ENCODE measurements at places on chromosomes 3 and 15.

- DNase-seq = no peak
Observed at GRCh38 chr3:12193485-12194165, 34.9 kb upstream of the TIMP4 start.

DNA sequence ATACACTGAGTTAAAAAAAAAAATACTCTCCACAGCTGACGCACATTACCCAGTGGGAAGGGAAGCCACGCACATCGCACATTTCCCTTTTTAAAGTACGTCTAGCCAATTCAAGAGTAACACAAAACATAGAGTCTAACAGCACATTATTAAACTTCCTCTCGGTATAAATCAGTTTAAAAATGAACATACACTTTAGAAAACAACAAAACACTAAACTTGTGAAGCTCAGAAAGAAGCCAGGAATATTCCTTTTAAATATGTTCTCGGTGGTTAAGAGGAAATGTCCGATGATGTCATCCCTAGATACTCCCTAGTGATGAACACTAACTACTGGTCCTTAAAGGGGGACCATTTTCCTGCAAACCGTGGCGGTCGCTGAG, 721 bp downstream of the MYEF2 start:
- DNase-seq = no peak

GRCh38 chr3:167880183-167880582, 144.7 kb downstream of the SERPINI1 start:
- no peak for DNase-seq

DNA sequence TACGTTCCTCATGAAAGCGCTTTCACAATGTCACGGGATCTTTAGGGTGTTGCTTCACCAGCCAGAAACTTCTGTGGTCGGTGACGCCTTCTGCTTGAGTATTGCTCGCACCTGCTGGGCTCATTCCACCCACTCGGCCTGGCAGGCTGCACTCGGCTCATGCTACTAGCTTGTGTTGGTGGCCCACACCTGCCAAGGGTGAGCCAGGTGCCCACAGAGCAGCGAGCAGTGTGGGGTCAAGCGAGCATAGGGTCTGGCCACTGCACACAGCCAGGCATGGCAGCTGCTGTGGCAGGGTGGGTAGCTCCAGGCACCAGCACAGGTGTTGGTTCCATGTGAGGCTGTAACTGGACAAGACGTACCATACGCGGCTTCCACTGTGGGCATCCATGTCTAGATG, 202.9 kb upstream of the CADM2 start:
- no peak for DNase-seq

DNA sequence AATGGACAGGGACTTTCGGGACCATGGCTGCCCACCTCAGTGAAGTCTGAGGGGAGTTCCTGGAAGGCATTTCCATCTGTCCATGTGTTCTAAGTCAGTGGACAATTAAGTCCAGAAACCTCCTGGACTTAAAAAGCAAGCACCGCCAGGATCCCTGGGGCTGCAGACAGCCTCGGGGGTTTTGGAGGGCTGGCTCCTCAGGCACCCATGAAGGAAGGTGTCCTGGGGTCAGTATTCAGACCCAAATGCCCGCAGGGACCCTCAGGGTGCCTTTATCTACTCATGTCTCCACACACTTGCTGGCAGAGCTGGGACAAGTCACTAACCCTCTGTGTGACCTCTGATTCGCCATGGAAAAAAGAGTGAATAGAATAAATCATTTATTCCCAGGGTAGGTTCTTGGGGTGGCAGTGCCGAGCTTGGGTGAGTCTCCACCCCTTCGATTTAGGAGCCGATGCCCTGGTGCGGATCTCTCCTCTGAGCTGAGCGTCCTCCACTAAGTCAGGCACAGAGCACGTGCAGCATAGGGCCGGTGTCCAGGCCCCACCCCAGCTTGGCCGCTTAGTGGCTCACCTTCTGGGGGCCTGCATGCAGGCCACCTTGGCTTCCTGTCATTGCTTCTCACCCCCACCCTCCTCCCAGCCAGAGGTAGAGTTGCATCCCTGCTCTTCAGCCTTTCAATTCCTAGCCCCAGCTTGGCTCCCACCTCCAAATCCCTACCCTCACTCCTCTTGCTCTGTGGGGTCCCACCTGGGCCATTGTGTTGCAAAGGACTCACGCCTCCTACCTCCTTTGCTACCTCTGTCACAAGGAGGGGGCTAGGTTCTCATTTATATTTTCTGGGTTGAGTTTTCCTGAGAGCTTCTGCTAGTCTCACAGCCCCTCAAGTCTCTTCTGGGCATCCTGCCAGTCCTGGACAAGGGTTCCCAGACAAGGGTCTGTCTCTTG, 19.9 kb downstream of the SLC6A6 start:
- DNase-seq = peak; percentile 90

DNA sequence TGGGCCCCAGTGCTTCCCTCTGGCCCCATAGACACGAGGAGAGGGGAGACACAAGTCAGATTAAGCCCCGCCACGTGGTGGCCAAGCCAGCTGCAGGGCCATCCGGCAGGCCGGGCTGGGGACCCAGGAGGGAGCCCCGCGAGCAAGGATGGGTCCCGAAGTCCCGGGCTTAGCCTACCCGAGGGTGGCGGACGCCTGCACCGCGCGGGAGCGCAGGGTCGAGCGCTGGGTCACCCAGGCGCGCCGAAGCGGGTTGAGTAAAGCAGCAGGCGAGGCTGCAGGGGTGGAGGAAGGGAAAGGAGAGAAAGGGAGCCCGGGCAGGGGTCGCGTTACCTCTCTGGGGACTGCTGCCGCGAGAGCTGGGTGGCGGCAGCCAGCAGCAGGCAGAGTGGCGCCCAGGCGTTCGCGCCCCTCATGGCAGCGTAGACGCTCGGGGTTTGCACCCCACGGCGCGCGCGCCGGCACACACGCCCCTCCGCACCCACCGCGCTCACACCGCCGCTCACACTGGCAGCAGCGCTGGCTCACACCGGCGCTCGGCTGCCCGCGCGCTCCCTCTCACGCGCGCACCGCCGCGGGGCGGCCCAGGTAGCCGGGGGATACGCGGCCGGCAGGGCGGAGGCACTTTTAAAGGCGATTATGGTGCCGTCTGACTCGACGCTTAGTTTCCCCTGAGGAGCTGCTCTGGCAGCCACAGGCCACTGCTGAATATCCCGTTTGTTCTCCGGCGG, at the start of gene PCOLCE2:
Gene PCOLCE2, minus strand, starts transcription at position 603 of the 731 bp plus-strand sequence. Its CDS starts 187 bp downstream, at position 416.
- DNase-seq = peak; percentile 87

DNA sequence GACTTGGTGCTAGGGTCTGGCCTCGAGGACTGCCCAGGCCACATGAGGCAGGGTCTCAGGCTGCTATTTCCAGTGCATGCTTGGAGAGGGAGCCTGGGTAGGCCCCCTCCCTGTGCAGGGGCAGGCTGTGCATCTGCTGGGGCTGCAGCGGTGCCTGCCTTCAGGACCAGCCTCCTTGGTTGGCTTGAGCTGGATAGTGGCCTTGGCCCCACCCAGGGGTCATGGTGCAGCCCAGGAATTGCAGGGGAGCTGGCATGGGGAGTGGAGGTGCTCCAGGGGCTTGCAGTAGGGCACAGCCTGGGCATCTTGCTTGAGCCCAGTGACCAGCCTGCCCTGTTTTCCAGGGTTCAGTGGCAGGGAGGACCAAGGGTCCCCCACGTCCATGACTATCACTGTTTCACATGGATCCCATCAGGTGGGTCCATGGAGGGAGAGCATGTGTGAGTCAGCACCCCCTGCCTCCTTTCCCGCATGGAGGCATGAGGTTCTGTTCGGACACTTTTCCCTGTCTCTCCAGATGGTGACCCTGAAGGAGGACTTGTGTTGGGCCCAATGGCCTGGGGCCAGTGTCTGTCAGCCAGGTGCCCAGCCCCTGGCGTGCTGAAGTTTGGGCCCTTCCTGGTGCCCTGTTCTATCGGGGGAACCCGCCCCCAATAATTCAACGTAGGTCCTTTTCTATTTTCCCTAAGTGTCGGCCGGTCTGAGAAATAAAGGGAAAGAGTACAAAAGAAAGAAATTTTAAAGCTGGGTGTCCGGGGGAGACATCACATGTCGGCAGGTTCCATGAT, 218.6 kb downstream of the SNRPN start:
- peak; percentile 16 for DNase-seq

- no peak for DNase-seq
Observed at GRCh38 chr3:56790016-56790821, 11.5 kb downstream of the ARHGEF3 start.

- DNase-seq = peak; percentile 12
Observed at GRCh38 chr15:101193806-101194545, 57.9 kb downstream of the CHSY1 start.

- DNase-seq = no peak
Observed at GRCh38 chr3:146345900-146346299, 95.0 kb upstream of the PLSCR4 start.

DNA sequence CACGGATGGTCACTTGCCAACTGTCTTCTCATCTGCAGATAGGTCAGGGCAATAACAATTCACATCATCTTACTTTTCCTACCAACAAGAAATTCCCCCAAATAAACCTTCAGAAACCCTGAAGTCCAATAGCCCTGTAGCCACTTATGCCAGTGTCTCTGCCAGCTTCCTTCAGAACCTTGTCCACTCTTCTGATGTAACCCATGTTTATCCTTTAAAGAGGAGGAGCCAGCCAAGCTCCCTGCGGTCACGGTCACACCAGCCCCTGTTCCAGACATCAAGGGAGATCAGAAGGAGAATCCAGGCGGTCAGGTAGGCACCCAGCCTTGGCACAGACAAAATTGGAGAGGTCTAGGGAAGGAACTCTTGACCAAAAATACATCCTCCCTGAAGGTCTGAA, 23.7 kb downstream of the SLC24A1 start:
- DNase-seq = no peak

DNA sequence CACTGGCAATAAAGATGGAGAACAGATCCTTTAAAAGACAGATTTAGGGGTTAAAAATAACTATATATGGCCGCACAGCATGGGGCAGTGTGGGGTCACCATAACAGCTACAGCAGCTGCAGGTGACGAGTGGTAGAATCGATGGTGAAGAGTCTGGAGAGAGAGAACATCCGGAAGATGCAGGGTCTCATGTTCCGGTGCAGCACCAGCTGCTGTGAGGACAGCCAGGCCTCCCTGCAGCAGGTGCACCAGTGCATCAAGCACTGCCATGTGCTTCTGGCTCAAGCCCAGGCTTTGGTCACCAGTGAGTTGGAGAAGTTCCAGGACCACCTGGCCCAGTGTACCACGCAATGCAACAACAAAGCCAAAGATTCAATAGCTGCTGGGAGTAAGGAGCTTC, 93.7 kb upstream of the IMPG2 start:
- no peak for DNase-seq

DNA sequence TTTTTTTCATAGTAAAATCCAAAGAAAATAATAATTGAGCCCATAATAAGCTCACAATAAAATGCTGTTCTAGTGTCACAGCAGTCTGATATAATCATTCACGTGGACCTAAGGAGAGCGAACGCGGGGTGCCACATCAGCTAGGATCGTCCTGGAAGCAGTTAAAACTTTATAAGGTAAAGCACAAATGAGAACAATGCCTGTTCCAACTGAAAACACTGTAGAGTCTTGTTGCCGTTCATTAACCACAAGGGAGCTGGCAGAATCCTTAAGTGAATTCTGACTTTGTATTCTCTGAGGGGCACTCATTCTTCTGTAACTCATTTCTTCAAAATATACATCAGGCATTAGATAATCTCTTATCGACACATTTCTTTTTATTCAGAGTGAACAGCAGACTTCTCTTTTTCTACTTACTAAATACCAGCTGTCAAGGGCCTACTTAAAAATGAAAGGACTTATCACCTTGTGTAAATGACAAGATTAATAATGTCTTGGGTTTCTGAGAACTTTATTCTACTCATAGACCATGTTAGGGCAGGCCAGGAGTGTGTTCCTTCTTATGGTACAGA, 524.6 kb downstream of the MECOM start:
- DNase-seq = no peak

DNA sequence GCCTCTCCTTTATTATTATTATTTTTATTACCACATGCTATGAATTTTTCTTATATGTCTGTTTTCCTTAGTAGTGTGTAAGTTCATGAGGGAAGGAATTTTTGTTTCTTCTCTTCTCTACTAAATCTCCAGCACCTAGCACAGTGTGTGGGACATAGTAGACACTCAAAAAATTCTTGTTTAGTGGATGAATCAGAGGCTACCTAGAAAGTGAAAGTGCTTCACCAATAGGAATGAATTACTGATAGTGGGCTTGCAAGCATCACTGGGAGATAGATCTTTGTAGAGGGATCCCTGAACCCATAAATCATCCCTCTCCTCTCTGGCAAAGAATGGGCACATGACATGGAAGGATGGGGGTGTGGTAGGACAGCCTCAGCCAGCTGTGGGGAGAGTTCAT, 8.5 kb downstream of the SPTBN5 start:
- DNase-seq = no peak

- peak; percentile 29 for DNase-seq
Observed at GRCh38 chr15:95884276-95884675, 446.2 kb upstream of the NR2F2 start.

GRCh38 chr3:140152851-140153639, 218.1 kb downstream of the CLSTN2 start:
- DNase-seq = no peak

DNA sequence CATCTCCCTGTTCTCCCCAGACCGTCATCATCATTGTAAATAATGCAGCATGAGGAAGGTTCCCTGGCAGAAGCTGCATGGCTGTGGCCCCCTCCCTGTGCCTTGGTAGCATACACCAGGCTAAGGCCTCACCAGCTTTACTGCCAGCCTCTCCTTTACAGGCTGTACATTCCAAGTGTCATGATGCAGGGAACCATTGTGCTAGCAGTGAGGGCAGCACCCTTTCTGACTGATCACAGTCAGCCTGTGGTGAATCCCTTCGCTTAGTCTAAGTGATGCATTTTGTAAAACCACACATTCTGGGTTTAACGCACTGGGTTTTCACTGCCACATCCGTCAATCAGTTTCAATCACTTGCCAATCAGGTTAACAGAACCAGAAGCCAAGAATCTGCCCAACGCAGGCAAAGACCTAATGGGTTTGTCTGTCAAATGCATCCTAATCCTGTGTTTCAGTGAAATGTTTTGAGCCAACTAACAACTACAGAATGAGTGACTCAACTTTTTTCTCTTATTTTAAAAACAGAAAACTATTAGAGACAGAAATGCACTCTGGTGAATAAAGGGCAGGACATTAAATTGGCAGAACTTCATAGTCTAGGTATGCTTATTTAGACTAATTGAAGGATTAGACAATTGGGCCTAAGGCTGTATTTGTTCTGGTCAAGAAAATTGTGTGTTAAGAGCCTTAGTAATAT, 225.9 kb upstream of the DPH6 start:
- DNase-seq = no peak

- DNase-seq = no peak
Observed at GRCh38 chr15:78455749-78456148, 17.7 kb downstream of the IREB2 start.

- DNase-seq = no peak
Observed at GRCh38 chr15:74959586-74959939, 3.0 kb upstream of the RPP25 start.

- no peak for DNase-seq
Observed at GRCh38 chr15:31216215-31216911, 110.3 kb upstream of the KLF13 start.

- DNase-seq = no peak
Observed at GRCh38 chr3:21447476-21448151, 303.4 kb downstream of the ZNF385D start.

DNA sequence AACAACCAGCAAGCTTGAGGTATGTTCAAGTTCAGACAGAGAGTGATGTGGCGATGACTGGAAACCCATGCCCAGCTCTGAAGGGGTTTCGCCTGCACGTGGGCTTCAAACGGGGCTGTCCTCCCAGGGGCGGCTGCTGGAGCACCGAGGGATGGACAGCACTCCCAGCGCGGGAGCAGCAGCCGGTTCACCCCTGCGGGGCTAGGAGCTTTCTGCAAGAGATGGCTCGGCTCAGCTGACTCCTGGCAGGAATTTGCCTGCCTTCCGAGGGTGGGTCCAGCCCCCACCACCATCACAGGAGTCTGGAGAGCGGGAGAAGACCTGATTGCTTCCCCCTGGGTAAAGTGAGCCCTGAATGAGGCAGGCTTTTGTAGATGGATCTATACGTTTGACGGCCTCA, 66.9 kb downstream of the ASB7 start:
- DNase-seq = no peak
